NT2/D1 (cell line): ENCODE measurements at places on chromosomes 5 and 9.
A peak's percentile ranks its signal among the peaks of the same experiment; 100 is the strongest.

- DNase-seq = no peak
Measured at GRCh38 chr5:517535-518100, 6.6 kb downstream of the SLC9A3 start.

DNA sequence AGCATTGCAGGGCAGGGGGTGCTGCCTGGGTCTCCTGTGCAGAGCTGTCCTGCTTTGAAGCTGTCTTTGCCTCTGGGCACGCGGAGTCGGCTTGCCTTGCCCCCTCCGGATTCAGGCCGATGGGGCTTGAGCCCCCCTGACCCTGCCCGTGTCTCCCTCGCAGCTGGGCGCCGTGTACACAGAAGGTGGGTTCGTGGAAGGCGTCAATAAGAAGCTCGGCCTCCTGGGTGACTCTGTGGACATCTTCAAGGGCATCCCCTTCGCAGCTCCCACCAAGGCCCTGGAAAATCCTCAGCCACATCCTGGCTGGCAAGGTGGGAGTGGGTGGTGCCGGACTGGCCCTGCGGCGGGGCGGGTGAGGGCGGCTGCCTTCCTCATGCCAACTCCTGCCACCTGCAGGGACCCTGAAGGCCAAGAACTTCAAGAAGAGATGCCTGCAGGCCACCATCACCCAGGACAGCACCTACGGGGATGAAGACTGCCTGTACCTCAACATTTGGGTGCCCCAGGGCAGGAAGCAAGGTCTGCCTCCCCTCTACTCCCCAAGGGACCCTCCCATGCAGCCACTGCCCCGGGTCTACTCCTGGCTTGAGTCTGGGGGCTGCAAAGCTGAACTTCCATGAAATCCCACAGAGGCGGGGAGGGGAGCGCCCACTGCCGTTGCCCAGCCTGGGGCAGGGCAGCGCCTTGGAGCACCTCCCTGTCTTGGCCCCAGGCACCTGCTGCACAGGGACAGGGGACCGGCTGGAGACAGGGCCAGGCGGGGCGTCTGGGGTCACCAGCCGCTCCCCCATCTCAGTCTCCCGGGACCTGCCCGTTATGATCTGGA, 2.7 kb downstream of the CEL start:
- no peak for DNase-seq

DNA sequence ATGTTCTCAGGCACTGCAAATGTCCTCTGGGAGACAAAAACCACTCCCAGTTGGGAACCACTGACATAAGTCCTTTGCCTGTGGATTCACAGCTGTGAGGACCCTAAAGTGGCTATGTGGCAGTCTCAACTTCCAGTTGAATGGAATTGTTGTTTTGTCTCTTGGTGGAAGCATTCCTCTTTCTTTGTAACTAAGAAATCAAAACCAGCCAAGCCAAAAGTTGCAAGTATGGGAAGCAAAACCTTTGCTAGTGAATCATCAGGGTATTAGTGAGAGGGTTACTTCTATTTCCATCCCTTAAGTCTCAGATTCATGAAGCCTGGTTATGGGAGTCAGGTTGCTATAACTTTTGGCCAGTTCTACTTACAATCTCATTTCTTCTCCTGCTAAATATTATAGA, 49.8 kb upstream of the RPS23 start:
- no peak for DNase-seq

DNA sequence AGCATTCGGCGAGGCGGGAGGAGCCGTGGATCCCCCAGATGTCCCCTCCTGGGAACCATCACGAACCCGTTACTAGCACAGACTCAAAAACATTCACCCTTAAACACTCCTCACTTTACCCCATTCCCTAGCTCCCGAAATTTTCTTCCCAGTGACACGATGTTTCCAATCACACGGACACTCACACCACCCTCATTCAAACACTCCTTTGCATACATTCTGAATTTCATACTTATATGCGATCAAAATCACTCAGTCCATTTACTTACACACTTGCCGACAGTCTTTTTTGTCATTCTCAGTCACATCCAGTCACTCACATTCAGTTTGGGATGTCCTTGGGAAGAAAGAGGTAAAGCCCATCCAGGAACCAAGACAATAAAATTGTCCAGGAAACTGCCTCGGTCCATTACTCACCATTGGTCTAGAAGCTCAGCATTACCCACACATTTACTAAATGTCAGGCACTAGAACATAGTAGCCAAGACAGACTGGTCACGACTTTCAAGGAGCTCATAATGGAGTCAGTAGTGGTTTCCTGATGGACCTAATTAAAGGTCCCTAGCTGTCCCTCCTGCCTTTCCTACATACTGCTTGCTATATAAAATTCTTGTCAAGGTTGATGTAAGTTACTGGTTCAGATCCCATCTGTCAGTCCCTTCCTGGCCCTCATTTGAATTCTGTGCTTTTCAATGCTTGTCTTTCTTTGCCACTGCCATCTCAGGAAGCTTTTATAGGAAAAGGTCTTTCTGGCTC, 574 bp downstream of the SLC35A4 start:
- DNase-seq = no peak

DNA sequence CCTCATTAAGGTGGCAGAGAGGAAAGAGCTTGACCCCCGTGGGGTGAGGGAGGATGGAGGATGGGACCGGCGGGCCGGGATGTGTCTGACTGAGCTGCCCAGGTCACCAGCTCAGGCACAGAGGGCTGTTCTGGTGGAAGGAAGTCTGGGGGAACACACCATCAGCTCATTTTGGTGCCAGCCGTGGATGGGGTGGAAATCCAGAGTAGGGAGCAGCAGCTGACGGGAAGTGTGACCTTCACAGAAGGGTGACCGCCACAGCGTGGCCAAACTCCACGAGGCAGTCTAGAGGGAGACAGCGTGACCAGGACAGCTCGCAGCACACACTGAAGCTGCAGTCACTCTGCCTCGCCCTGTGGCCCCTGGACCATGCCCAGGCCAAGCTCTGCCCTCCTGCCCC, 45.3 kb upstream of the PHYKPL start:
- DNase-seq = no peak

DNA sequence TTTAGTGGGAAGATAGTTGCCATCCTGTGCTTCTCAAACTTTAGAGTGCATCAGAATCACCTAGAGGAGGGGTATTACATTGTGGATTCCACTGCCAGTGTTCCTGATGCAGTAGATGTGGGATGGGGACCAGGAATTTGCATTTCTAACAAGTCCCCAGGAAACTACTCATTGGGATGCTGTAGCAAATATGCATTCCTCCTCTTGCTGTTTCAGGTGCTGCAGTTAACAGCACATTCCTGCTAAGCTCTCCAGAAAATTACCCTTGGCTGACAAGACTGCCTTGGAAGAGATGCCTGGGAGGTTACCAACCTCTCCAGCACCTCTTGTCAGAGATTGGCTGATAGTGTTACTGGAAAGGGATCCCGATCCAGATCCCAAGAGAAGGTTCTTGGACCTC, 270.5 kb downstream of the OSTF1 start:
- peak; percentile 57 for DNase-seq

DNA sequence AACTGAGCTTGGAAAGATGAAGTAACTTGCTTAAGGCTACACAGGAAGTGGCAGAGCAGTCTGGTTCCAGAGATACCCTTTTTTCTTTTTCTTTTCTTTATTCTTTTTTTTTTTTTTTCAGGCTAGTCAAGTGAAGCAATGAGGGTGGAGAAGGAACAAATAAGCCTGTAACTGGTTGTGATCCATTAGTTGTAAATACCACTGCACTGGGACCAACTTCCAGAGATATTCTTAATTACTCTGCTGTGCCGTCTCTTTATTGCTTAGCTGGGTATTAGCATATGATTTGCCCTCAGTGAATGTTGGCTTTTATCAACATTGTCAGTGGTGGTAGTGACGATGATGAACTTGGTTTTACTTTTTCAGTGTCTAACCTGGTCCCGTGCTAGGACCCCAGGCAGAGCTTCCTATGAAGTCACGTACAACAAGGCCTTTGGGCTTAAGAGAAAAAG, 26.7 kb downstream of the LNPEP start:
- no peak for DNase-seq

- no peak for DNase-seq
Measured at GRCh38 chr5:40618926-40619325, 60.8 kb upstream of the PTGER4 start.

GRCh38 chr9:16623989-16624743, 246.3 kb downstream of the BNC2 start:
- DNase-seq = no peak

- DNase-seq = no peak
Measured at GRCh38 chr9:17905366-17905765, 326.5 kb downstream of the SH3GL2 start.

GRCh38 chr5:102138243-102138653, 157.8 kb downstream of the SLCO4C1 start:
- DNase-seq = no peak

DNA sequence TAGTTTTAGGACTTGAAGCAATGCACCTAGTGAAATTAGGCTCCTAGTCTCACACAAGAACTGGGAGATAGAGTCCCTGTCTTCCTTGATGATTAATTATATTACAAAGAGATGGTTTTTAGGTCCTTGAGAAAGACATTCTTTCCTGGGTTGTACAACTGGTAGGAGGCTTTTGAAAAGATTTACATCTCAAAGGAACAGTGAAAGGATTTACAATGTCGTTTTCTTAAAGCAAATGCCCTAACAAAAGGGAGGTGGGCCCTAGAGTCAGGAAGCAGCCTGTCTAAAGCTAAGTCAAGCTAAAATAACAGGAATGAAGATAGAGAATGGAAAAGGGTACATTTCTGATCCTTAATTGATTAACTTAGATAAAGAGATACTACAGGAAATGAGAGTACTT, 102.2 kb upstream of the IL7R start:
- DNase-seq = peak; percentile 44

DNA sequence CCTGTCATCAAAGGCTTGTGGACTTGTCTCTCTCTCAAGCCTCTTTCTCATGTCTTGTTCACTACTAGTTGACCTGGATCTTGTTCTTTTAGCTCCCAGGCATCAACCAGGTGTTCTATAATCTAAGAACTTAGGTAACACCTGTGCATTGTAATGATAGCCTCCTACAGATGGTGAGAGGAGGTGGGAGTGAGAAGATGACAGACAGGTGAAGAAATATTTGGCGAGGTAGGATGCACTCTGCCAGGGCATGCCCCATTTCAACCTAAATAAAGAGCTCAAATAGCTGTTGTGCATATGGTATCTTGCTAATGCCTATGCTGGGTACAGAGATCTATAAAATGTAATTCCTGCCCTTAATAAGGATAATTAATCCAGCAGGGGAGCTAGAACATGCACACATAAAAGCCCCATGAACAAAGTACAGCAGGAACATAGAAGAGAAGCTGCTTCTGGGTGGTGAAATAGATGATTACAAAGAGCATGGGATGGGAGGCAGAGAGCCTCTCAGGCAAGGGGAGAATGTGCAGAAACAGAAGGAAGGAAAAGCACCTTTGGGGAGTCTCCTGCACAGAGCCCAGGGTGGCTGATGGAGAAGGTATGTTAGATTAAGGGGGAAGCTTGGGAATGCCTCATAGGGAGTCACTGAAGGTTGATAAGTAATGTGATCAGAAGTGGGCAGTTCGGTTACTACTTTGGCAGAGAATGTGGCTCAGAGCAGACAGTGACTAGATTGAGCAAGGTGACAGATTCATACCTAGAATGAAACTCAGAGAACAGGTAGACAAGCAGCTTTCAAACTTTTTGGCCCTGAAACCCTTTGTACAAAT, 28.0 kb upstream of the PLIN2 start:
- no peak for DNase-seq

DNA sequence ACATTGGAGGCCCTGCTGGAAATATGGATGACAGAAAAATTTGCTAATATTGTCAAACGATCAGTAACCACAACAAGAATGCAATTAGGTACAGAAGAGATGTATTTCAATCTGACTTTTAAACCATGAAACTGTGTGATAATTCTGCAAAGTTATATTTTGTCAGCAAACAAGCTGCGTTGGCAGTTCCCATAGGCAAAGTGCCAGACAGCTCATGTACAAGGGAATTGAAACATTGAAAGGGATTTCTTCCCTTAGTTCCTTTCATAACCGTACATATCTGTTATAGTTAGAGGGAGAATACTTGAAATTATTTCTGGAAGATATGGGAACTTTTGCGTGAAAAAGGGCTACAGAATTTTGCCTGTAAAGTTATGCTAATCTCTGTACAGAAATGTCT, 419.4 kb upstream of the PTGER4 start:
- DNase-seq = no peak

GRCh38 chr5:151221574-151221973, 2.3 kb downstream of the CCDC69 start:
- DNase-seq = no peak

GRCh38 chr5:124704594-124705284, 41.7 kb downstream of the ZNF608 start:
- no peak for DNase-seq

GRCh38 chr5:113682497-113683136, 169.1 kb downstream of the YTHDC2 start:
- DNase-seq = no peak

GRCh38 chr9:109289186-109289585, 31.7 kb downstream of the EPB41L4B start:
- no peak for DNase-seq
